EL (cell line): ENCODE measurements at places on chromosomes 11 and 22.

DNA sequence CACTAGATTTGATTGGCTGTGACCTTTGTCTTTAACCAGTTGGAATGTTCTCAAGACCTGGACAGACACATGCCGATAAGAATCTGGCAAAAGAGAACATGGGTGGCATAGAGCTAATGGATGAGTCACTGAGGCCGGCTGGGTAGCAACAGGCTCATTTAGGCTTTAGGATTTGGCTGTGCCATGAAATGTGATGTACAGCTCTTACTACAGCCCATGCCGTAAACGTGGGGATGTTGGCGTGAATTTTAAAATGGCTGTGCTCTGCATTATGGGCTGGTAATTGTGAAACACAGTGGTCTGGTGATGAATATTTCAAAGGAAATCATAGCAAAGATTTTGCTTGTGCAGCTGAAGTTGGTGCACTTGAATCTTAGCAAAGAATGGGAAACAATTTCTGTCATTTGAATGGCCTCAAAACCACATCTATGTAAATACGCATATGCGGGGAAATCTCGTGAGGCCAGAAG, 332.4 kb downstream of the TBC1D22A start:
- DNase-seq: peak; percentile 76

DNA sequence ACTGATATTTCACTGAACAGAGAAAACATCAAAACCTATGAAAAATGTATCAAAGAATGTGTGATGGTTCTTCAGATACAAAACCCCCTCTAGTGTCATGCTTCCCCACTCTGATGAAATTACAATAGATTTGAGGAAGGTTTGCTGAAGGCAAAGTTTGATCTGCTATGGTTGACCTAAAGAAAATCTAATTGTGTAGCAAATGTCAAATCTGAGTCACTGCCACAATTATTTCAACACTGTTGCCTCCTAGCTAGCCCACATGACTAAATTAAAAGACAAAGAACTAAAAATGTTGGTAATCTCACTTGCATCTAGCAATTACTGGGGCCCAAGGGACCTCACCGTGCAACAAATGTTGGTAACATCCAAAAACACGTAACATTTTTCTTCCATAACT, 728.0 kb downstream of the DLG2 start:
- peak; percentile 23 for DNase-seq

DNA sequence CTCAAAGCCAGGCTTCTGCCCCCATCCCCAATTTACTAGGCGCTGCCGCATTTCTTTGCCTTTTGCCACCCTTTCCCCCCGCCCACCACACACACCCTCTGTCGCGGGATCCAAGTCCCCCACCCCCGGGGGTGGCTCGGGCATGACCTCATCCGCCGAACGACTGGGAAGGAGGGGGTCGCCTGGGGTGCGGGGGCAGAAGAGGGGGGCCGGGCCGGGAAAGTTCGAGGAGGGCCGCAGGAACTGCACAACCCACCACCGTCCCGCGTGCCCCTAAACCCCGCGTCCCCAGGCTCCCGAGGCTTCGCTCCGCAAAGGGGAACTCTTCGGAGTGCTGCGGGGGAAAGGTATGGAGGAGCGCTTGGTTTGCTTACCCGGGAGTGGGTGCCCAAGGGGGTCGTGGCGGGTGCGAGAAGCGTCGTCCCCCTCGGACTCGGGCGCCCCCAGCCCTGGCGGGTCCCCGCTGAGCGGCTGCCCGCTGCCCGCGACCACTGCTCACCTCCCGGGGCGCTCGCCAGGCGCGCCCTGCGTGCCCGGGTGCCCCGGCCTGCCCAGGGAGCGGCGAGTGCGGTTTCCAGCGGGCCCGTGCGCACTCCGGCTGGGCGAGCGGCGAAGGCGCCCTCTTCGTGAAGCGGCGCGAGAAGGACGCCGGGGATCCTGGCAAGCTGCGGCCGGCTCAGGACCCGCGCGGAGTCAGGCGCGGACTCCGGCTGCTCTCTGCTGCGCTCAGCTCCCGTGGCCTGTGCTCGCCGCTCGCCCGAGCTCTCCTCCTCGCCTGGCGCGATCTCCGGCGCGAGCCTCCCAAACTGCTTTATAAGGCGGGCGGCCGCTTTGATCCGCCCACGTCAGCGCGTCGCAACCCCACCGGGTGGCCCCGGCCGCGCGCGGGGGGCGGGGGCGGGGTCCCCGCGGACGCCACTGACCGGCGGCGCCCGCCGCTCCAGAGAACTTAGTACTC, 4.0 kb upstream of the WNT11 start:
- DNase-seq: peak; percentile 64

DNA sequence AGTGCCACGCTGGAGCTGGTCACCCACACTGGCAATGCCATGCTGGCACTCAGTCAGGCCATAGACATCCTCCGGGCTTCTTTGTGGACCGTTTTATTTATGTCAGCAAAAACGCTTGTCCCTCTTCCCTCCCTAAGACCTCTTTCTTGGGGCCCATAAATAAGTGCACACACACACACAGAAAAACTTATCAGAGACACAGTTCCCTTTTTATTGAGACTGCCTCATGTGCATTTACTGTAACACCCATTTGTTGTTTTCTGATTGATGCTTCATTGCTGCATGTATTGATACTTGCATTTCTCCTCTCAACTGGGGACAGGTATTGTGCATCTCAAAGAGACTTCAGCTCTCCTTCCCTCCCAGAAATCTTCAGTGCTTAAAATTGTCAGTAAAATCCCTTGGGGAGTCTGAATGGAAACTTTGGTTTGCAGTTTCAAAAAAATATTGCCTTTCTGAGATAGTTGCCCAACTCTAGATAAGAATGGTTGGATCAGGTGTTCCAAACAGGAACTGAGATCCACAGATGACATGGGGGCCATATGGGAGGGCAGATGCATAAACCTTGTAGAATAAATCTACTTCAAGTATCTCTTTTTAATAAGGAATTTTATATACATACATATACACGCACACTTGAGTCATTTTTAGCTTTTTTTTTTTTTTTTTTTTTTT, 50.9 kb downstream of the PPP2R1B start:
- no peak for DNase-seq

- DNase-seq: no peak
Observed at GRCh38 chr22:30214703-30215407, 31.7 kb downstream of the LIF start.

DNA sequence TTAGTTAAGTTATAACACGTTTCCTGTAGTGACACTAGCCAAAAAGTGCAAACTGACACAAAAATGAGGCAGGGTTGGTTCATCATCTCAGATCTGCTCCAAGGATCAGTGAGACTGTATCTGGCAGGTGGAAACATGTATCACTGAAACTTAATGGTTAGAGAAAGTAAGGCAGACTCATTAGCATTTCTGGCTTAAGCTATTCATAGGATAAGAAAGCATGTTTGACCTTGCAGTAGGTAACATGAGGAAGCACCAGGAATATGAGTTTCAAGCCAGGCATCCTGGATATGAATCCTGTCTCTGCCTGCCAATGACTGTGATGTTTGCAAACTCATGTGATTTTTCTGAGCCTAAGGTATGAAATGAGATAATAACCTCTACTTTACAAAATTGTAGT, 732.1 kb downstream of the NELL1 start:
- no peak for DNase-seq

GRCh38 chr11:70168405-70168754, 34.7 kb upstream of the FADD start:
- no peak for DNase-seq

DNA sequence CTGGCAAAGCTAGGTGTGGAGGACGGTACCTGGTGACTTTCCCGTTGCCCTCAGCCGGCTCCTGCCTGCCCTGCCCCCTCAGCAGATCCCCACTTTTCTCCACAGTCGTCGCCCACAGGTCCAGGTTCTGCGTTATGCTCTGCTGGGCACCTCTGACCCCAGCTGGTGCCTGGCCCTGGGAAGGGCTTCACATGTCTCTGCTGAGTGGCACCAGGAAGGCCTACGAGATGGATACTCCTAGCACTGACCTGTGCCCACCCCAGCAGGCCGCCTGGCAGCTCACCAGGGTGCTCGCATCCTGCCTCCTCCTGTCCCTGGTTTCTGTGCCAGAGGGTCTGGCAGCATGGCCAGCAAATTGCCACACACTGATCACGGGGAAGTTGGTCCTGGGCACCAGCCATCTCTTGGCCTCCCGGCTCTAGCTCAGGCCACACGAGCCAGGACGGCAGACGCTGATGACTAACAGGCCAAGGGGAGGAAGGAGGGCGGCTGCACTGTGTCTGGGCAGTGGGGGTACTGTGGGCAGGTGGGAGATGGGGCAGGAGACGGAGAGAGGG, 13.8 kb downstream of the CARS1 start:
- no peak for DNase-seq

- peak; percentile 29 for DNase-seq
Observed at GRCh38 chr11:69848201-69848600, 29.0 kb upstream of the FGF3 start.

DNA sequence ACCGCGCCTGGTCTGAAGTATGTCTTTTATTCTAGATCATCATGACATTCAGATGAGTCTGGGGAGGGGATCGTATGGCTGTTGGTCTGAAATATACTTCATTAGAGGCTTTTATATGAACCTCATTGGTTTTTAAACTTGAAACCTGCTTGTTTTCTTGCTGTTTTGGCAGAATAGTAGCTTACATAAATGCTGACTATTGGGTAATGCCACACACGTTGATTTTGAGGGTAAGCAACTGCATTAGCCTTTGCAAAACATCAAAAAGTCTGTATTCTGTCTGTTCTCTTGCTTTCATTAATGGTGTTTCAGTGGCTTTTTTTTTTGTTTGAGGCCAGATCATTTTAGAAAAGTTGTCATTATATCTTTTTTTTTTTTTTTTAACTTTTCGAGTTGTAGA, 14.2 kb downstream of the PPME1 start:
- no peak for DNase-seq

- DNase-seq: no peak
Observed at GRCh38 chr11:115493488-115493887, 10.7 kb downstream of the CADM1 start.

DNA sequence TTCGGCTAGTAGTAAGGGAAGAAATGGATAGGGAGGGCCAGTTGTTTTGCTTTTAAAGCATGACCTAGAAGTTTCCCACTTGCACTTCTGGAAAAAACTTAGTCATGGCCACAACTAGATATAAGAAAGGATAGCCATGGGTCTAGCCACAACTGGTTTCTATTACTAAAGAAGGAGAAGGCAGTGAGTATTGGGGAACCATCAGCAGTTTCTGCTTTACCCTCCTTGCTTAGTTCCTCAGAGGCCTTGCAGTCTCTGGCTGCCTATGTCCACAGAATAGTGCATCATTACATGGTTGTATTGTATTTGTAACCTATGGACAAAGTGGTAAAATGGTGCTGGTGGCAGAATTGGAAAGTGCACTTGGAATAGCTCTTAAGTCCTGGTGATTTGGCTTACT, 35.6 kb downstream of the NXPE1 start:
- DNase-seq: no peak

- DNase-seq: peak; percentile 32
Observed at GRCh38 chr22:50531546-50531961, 1.7 kb upstream of the TYMP start.

GRCh38 chr22:42645341-42645937, 3.8 kb downstream of the CYB5R3 start:
- DNase-seq: no peak

- DNase-seq: no peak
Observed at GRCh38 chr11:97567801-97568200, 1178.0 kb downstream of the JRKL start.

GRCh38 chr22:47629273-47629711, 866.8 kb downstream of the TBC1D22A start:
- no peak for DNase-seq

GRCh38 chr11:120471131-120471530, 40.4 kb upstream of the GRIK4 start:
- peak; percentile 84 for DNase-seq

- peak; percentile 40 for DNase-seq
Observed at GRCh38 chr22:26502688-26503561, 9.3 kb downstream of the TFIP11 start.

DNA sequence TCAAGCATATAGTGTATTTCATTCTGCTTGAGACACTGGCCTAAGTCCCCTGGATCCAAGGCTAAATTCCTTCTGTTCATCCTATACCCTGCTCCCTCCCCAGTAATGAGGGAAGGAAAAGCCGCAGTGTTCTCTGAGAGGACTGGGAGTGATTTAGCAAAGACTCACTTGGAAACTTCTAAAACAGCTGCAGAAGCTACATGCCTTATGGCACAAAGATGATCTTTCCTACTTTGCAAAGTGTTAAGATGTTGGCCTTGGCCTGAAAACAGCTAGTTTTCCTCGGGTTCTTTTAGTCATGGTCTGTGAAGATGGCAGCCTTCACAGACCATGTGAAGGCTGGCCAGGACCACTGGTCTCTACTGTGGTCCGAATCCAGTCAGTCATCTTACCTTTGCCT, 65.7 kb downstream of the ABTB2 start:
- no peak for DNase-seq

GRCh38 chr11:45877845-45878244, 7.6 kb upstream of the MAPK8IP1 start:
- no peak for DNase-seq

DNA sequence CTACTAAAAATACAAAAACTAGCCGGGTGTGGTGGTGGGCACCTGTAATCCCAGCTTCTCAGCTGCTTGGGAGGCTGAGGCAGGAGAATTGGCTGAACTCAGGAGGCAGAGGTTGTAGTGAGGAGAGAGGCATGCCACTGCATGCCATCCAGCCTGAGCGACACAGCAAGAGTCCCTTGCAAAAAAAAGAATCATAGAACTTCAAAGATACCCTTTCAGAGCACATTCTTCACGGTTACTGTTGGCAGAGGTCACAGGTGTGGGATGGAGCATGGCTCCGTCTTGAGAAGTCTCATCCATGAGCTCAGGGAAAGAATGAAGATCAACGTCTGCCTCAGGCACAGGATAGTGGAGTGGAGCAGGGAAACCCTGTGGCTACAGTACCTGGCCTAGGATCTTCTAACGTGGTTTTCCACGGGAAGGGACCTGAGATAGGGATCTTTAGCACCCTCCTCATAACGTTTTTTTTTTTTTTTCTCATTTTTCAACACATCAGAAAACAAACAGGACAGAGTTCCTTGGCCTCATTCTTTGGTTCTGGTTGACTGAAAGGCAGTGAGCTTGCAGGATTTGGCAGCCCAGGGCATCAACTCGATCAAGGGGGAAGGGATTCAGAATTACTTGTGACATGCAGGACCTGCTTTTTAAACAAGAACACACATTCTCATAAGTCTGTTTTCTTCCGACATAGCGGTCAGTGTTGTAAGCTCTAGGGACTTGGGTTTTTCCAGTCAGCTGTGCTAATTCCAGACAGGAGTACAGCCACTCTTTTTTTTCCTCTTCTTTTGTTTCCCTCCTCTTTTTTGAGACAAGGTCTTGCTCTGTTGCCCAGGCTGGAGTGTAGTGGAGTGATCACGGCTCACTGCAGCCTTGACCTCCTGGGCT, 22.8 kb downstream of the F2 start:
- DNase-seq: no peak

DNA sequence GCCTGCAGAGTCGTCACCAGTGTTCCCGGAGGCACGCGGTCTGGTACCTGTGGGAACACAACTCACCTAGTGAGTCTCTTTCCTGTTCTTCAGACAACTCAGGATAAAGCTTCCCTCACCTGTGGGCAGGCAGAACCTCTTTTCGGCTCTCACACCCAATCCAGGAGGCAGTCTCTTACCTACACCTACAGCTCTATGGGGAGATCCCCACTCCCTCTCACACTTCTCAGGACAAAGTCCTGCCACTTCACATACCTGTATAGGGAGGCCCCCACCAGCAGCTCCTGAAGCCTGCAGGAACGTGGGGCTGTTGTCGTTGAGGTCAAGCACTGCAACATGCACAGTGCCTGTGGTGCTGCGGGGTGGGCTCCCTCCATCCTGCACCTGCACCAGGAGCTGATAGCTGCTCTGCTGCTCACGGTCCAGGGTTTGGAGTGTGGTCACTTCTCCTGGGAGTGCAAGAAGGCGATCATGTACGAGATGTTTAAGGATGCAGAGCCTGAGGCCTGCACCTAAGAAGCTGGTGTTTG, 12.2 kb upstream of the TPP1 start:
- no peak for DNase-seq

GRCh38 chr11:93389737-93390136, 59.2 kb downstream of the DEUP1 start:
- no peak for DNase-seq
